ENCODE measurements at places on chromosomes 1 and 21.

GRCh38 chr21:46540087-46540710 is 64.7 kb downstream of the S100B start:
- no peak for DNase-seq

GRCh38 chr1:54569339-54569738 is 21.3 kb downstream of the ACOT11 start:
- DNase-seq = no peak

DNA sequence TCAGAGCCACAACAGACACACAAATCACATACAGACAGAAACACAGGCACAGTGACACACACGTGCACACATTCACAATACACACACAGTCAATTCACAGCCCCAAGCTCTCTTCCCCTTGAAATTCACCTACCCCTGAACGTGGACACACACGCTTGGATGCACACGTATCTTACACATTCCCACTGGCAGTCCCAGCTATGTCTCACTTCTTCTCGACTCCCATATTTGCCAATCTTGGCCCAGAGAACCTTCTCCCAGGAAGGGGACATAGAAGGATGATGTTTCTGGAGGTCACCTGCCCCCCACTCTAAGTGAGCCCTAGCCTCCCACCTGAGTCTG is 1.6 kb downstream of the CRYBG2 start:
- no peak for DNase-seq

- DNase-seq = no peak
Measured at GRCh38 chr1:167630568-167631385, 745 bp downstream of the RCSD1 start.

- DNase-seq = no peak
Measured at GRCh38 chr1:159974350-159974965, 20.4 kb upstream of the SLAMF9 start.

GRCh38 chr1:99119188-99119587 is 114.5 kb upstream of the PLPPR5 start:
- no peak for DNase-seq

GRCh38 chr1:109640285-109640865 is 15.5 kb upstream of the GSTM4 start:
- DNase-seq = peak; percentile 41

DNA sequence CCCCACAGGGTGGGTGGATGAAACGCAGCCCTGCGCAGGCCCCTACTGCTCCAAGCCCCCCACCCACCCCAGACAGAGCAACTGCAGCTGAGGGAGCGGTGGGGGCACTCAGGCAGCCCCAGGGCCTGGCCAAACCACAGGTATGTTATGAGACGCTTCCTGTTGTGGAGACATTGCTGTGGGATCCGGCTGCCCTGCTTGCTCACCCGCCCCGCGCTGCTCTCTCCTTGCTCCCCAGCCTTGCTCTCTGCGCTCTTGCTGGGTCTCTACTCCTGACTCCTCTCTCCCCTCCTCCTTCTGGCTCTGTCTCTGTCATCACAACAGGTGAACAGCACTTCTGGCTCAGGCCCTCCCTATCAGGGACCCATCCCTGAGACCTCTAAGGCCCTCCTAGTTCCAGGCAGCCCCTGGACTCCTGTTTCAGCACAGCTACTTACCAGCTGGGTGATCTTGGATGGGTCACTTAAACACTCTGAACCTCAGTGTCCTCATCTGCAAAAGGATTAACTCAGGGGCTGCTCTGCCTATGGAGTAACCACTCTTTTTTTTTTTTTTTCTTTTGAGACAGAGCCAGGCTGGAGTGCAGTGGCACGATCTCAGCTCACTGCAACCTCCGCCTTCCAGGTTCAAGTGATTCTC is 15.9 kb downstream of the COL8A2 start:
- no peak for DNase-seq

DNA sequence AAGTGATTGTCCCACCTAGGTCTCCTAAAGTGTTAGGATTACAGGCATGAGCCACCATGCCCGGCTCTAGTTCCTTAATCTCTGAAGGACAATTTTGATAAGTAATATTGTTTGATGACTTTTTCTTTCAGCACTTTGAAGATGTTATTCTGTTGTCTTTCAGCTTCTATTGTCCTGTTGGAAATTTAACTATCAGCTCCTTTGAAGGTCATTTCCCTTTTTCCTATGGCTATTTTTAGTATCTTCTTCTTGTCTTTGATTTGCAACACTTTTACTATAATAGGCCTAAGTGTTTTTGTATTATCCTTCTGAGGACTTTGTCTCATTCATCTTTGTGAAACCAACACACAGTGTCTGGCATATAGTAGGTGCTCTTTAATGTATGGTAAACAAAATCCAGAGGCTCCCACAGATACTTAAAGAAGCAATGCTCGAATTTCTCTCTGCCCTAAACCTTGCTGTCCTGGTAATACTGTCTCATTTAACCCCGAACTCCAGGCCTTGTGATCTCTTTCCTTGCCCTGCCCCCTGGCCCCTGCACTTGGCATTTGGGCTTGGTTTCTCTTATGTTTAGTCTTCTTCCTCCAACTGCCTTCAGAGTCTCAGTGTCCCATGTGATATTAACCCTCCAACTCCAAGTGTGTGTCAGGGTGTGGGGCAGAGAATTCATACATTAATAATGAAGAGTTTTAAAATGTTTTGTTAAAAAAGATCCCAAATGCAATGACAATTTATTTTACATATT is 19.0 kb upstream of the AGO1 start:
- DNase-seq = no peak

DNA sequence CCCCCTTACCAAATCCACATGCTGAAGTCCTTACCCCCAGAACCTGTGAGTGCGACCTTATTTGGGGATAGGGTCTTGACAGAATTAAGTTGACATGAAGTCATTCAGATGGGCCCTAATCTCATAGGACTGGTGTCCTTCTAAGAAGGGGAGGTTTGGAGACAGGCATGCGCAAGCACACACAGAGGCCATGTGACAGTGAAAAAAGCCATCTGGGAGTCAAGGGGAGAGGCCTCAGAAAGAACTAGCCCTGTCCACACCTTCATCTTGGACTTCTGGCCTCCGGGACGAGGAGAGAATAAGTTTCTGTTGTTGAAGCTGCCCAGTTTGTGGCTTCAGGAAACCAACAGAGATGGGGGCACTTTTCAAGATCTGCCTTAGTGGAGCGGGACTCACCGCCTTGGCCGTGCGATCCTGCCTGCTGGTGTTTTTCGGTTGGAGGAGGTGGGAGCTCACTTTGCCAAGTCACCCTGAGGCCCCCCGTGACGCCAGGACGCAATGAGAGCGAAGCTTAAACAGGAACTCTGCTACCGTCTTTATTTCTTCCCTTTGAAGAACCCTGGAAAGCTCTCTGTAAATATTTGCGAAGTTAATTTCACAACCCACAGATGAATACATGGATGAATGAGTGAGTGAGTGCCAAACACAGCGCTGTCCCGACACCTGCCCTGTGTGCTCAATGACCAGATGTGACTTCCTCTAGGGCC is 42.5 kb upstream of the C1orf174 start:
- no peak for DNase-seq

- no peak for DNase-seq
Measured at GRCh38 chr1:204373911-204374310, 14.2 kb upstream of the PLEKHA6 start.

GRCh38 chr1:154325583-154326545 is 539 bp downstream of the ATP8B2 start:
- DNase-seq = peak; percentile 77

All from NCI-H526 treated with DMSO at 0.1 percent for 48 hours (cell line).